ENCODE measurements at places on chromosomes 5 and 9. TPM values are rescaled to one million over a fixed set of nuclear protein-coding genes. Genes with fewer than 3 reads are reported as not detected.

Gene FAM81B
- total RNA-seq, result not detected

Gene GPR150
- total RNA-seq, result 0.50 TPM

DNA sequence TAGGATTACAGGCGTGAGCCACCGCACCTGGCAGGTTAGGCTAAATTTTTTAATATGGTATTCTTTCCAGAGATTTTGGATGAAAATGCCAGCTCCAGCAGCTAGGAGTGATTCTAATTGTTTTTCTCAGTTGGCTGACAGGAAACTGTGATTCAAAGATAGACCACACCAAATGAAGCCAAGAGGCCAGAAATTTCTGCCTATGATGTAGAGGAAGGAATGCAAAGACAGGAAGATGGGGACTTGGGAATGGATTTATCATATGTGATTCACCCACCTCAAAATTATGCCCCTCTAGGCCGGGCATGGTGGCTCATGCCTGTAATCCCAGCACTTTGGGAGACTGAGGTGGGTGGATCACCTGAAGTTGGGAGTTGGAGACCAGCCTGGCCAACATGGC lies 53.3 kb downstream of the UGCG start:
- no peak for DNase-seq

GRCh38 chr5:158953929-158954534 lies 145.7 kb downstream of the EBF1 start:
- DNase-seq, result no peak

DNA sequence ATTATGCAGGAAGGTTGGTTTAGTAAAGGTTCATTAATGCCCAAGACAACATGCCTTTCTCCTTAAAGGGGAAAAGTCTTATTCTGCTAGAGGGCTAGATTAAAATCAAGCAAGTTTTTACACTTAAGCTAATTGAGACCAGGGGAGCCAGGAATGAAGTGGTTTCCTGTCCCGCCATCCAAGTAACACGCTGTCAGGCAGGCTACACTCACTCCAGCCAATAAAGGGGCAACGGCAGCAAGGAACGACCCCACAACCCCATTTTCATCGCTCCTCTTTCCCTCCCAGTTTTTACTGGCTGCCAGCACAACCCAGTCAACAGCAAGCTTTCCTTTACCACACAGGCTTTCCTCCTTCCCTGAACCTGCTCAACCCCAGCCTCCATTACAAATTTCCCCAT lies 225.1 kb downstream of the DCP2 start:
- no peak for DNase-seq

DNA sequence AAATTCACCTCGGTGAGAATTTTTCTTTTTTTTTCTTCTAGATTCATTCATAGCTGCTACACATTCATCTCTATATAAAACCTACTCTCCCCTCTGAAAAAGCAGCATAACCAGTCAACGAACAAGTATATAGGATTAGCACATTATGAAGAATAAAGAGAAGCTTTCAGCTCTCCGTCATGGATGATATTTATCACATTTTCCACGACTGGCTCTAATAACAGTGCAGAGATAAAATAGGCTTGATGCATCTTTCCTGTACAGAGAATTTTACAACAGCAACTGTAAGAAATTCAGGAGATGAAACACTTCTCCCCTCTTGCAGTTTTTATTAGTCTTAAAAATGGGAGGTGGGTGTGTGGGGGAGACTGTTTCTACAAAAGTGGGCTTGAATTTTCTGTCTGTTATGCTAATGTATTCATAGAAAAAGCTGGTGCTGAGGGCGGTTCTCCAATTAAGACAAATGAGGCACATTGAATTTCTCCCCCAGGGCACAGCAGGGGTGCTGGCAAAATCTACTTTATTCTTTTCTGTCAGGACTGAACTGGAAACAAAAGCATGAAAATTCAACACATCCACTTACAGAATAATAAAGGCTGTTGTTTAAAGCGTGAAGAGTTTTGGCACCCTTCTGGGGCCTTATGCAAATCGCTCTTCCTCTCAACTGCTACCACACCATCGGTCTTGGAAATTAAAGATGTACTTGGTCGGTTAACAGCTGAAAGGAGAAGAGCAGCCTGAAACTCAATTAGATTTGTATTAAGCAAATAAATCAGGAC lies 233.9 kb upstream of the ZNF608 start:
- no peak for DNase-seq

DNA sequence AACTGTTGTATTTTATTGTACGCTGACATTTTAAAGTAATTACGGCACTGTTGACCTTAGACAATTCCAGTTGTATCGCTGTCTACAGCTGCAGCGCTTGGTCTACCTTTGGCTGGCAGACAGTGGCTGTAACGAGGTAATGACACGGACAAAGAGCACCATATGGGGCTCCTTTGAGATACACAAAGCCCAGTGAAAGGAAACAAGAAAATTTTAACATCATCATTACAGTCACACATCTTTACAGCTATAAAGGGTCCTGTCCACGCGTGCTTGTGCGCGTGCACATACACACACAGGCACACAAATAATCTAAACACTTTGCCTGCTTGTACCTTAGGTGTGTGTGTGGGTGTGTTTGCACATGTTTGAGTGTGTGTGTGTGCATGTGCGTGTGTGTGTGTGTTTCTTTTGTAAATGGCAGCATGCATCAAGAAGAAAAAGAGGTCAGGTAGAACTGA lies 946.0 kb downstream of the NR2F1-AS1 start:
- no peak for DNase-seq

GRCh38 chr9:95433096-95433819 lies 83.5 kb downstream of the PTCH1 start:
- DNase-seq, result no peak

GRCh38 chr9:18698992-18699391 lies 225.0 kb downstream of the ADAMTSL1 start:
- DNase-seq, result no peak

GRCh38 chr9:109016132-109016531 lies 2.8 kb upstream of the CTNNAL1 start:
- DNase-seq, result no peak

Measured in mammary epithelial cell (primary cell).